ENCODE measurements at places on chromosomes 6 and 20.

DNA sequence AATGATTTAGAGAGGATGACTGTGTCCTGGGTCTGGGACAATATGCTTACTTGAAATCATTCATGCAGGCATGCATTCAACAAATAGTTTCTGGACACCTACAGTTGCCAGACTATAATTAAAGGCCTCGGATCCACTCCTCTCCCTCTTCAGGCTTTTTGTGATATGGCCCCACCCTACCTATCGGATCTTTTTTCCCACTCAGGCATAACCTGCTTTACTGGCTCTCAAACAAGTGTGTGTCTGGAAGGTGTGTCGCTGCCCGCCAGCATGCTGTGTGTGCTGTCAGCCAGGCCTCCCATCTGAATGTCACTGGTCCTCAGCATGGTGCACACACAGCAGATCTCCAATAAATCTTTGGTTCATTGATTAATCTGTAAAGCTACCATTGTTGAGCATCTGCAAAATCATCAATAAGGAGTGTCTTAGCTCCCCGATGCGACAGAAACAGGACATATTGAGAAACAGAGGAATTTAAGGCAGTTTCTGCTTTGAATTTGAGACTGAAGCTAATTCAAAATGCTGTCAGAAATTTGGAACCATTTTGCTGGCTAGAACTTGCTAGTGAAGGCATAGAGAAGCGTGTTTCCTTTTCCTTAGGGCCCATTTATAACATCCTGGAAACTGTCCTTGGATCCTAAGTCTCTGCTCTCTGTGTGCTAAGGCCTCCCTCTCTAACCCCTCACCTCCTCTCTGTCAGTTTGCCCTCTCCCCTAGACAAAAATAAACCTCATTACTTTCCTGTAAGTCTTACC is 23.5 kb upstream of the CCN6 start:
- no peak for DNase-seq

- DNase-seq: no peak
Measured at GRCh38 chr20:42110301-42110700, 492.1 kb upstream of the CHD6 start.

- no peak for DNase-seq
Measured at GRCh38 chr20:23551383-23551782, 16.9 kb downstream of the CST9L start.

GRCh38 chr6:34027445-34027936 is 118.4 kb downstream of the GRM4 start:
- peak; percentile 77 for DNase-seq

DNA sequence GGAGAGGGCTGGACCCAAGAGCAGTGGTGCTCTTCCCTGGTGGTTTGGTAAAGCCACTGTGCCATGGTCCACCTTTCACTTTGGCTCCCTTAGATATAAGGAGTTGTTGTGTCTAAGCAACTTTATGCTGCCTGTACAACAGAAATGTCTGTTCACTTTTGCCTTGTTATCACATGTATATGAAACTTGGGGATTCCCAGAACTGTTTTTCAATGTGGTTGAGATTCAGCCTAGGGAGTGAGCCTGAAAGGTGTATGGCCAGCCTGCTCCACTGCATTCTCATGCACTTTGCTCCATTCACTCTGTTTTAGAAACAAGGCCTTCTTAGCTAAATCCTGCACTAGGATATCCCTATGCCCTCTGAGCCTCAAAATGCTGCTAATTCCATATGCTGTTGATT is 234.5 kb upstream of the THEMIS start:
- DNase-seq: no peak

DNA sequence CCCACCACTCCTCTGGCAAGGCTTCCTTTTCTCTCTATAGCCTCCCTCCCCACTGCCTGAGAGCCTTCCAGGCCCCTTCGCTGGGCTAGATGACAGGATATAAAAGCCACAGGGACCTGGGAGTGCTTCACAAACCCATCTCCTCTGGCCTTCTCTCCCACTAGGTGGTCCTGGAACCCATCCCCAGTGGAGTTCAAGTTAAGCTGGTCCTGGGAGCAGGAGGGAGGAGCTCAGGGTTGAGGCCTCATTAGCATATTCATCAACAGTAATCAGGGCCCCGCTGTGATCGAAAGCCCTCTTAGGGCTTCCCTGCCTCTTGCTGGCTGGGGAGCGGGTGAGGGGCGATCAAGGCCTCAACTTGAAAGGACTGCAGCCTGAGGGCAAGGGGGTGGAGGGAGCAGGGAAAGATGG is 9.1 kb downstream of the EBF4 start:
- no peak for DNase-seq

GRCh38 chr20:51354769-51355319 is 187.7 kb downstream of the NFATC2 start:
- no peak for DNase-seq

DNA sequence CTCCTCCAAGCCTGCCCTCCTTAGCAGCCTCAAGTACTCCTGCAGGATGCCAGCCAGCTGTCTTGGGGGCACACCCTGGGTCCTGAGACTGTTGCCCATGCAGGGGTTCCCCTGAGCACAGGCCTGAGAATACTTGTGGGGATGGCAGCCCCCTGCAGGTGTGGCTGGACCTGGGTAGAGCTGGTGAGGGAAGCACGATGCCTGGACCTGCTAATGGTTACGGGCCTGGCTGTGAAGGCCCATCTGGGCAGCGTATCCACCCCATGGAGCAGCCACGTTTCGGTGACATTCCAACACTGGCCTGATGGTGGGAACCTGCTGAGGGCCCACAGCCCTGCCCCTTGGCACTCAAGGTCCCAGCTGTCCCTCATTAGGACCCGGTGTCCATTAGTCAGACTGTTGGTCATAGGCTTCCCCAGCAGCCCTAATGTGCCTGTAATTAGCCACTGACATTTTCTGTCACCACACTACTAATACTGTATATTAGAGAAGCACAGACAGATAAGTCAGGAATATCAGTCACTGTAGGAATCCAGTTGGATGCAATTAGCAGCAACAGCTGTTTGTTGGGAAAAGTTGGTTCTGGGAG is 20.3 kb downstream of the CCDC167 start:
- no peak for DNase-seq

DNA sequence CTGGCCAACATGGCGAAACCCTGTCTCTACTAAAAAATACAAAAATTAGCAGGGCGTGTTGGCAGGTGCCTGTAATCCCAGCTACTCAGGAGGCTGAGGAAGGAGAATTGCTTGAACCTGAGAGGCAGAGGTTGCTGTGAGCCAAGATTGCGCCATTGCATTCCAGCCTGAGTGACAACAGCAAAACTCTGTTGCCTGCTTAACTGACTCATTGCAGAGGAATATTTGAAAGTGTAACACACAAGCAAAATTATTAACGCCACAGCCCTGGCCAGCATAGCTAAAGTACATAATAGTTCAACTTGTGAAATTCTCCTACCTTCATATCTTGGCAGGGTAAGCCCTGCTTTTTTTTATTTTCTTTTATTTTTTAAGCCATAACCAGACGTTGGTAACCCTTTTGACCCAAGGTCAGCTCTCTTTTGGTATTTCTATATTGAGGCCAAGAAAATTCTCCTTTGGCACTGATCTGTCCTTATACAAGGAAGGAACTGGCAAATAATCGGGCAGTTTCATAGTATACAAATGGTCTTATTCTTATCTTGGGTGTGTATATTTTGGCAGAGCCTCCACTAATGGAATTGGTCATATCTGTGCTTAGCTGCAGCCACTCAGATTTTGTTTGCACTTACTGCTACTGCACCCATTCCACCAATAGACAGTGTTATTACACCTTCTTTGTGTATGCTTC is 4.0 kb upstream of the ADGRF5 start:
- DNase-seq: no peak

Measured in activated T-cell treated with anti-CD3 and anti-CD28 coated beads, Interleukin-2, amount 50 U/mL, for 48 hours (primary cell).